Epithelial cell of proximal tubule (primary cell): ENCODE measurements at places on chromosomes 4 and X. TPM values are rescaled to one million over a fixed set of nuclear protein-coding genes. Genes with fewer than 3 reads are reported as not detected.

Gene GLOD5
- not detected in 2 replicates for total RNA-seq

Gene MEPE
- not detected in 2 replicates for total RNA-seq

Gene ARX
- not detected in 2 replicates for total RNA-seq

Gene NLGN3
- not detected in 2 replicates for total RNA-seq

Gene MXRA5
- 0.07 and 0.40 TPM in 2 replicates for total RNA-seq

Gene NXF2
- not detected in 2 replicates for total RNA-seq

Gene PABPC4L
- total RNA-seq: 0.17 and 1.4 TPM in 2 replicates

Gene SOD3
- total RNA-seq: 0.43 and 0.63 TPM in 2 replicates

Gene RASGEF1B
- total RNA-seq: 0.87 and 1.0 TPM in 2 replicates

Gene CT45A7
- not detected in 2 replicates for total RNA-seq

Gene CYLC1
- not detected in 2 replicates for total RNA-seq

Gene DDIT4L
- total RNA-seq: 3.1 and 4.3 TPM in 2 replicates

Gene DCAF12L1
- total RNA-seq: 8.4 and 10.7 TPM in 2 replicates

Gene MMRN1
- total RNA-seq: not detected in 2 replicates

Gene HELQ
- total RNA-seq: 5.8 and 8.6 TPM in 2 replicates

Gene SNX25
- total RNA-seq: 16.3 and 40.6 TPM in 2 replicates

Gene F9
- not detected in 2 replicates for total RNA-seq

Gene SHROOM4
- 3.2 and 4.2 TPM in 2 replicates for total RNA-seq

Gene TMSB15A
- 26.6 and 62.6 TPM in 2 replicates for total RNA-seq

Gene SRPX
- total RNA-seq: 32.0 and 37.0 TPM in 2 replicates

Gene TRMT10A
- total RNA-seq: 9.9 and 10.2 TPM in 2 replicates

Gene LIMCH1
- 8.3 and 15.5 TPM in 2 replicates for total RNA-seq

Gene PLP1
- not detected in 2 replicates for total RNA-seq

Gene NPY1R
- 0.40 and 3.3 TPM in 2 replicates for total RNA-seq

Gene SYTL5
- total RNA-seq: 0.14 and 0.17 TPM in 2 replicates

Gene BCORL1
- 1.6 and 1.7 TPM in 2 replicates for total RNA-seq

Gene KLKB1
- total RNA-seq: not detected in 2 replicates

Gene AFF2
- under 0.01 and 0.06 TPM in 2 replicates for total RNA-seq

Gene JADE1
- total RNA-seq: 19.0 and 28.2 TPM in 2 replicates

Gene SPATA18
- total RNA-seq: 4.1 and 8.5 TPM in 2 replicates
